ENCODE measurements at places on chromosomes 12 and 14.

- DNase-seq, result no peak
Observed at GRCh38 chr14:104592785-104593184, 11.8 kb downstream of the TMEM179 start.

- DNase-seq, result no peak
Observed at GRCh38 chr14:89881839-89882238, 72.7 kb downstream of the EFCAB11 start.

DNA sequence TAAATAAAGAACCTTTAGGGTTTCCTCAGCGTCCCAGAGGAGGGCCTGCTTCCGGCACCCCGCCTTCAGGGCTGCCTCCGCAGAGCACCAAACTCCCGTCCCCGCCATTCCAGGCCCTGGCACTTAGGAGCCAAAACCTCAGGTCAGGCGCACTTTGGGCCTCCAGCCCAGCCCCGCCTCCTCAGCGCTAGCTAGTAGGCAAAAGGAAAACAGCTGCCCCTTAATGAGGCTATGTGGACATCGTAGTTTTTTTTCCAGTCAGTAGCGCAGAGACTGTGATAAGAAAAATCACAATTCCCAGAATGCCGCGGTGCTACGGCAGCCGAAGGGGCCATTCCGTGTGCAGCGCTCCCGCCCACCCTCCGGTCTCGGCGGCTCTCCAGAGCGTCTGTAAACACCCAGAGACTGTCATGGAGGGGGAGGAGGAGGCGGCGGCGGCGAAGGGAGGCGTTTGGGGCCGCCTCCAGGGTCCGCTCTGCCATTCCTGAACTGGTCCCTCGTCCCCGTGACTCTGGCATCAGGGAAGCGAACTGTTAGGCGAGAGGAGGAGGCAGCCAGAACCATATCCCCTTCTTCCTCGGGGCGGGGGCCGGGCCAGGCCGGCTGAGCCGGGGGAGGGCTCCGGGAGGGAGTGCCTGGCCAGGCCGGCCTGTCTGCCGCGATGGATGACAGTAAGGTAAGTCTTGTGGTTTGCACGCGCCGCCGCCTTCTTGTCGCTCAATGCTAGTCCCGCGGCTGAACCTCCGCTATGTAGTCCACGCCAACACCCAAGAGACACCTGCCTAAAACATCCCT lies at the start of gene CREBL2:
Gene CREBL2 (plus strand): TSS at position 365 of the 795 bp plus-strand sequence. CDS start 297 bp downstream, at position 662.
- peak; percentile 91 for DNase-seq

- no peak for DNase-seq
Observed at GRCh38 chr12:21604245-21605101, at the start of gene GYS2. Gene GYS2 (minus strand): TSS chr12:21604847. CDS start chr12:21604592, 255 bp downstream.

- no peak for DNase-seq
Observed at GRCh38 chr12:124715121-124715990, 147.9 kb upstream of the NCOR2 start.

DNA sequence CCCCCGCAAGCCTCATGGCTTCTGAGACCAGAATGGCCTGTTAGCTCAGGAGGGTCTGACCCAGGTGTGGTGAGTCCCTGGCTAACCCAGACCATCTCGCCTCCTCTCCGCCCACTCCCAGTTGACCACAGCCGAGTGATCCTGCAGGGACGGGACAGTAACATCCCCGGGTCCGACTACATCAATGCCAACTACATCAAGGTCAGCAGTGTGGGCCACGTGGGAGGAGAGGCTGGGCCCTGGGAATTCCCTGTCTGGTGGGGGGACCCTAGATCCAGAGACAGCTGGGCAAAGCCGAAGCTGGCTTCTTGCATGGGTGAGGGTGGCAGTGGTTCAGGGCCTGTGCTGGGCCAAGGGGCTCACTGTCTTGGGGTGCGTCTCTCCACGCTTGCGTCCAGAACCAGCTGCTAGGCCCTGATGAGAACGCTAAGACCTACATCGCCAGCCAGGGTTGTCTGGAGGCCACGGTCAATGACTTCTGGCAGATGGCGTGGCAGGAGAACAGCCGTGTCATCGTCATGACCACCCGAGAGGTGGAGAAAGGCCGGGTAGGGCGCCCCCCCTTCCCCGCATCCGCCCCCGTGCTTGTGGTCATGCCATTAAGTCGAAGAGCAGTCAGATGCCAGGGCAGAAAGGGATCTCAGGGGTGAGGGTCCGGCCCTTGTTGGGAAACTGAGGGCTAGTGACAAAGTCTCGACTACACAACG lies 5.0 kb downstream of the PTPN6 start:
- DNase-seq, result peak; percentile 57

DNA sequence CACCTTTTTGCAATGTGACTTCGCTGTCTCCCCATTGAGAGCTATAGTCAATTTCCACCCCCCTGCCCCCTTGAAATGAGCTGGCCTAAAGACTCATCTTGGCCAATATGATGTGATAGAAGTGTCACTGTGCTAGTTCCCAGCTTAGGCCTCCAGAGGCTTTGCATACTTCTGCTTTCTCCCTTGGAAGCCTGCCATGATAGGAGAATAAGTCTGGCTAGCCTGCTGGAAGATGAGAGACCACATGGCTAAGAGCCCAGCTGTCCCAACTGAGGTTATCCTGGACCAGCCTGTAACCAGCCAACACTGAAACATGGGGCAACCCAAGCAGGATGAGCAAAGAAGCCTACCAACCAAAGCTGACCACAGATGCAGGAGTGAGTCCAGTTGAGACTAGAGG lies 196.9 kb downstream of the GRIN2B start:
- no peak for DNase-seq

DNA sequence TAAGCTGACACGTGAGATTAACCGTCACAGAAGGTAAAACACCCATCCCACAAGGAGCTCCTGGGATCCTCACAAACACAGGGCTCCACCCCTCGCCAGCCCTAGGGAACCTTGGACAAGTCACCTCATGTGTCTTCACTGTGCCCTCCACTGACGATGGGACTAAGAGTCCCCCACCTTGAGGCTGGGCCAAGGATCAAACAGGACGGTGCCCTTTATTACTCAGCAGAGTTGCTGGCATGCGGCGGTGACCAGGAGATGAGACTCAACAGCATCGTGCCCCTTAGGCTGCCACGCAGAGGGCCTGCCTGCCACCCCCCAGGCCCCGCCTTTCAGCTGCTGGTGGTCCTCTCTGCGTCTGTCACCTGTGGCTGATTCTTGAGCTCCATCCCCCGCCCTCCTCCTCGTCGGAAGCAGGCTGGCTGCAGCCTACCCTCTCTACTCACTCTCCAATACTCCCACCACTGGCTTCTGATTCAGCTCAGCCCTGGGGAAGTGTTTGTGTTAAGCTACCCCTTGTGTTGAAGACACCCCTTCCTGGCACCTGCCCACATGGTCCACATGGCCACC lies 105.2 kb downstream of the DICER1 start:
- DNase-seq, result no peak

DNA sequence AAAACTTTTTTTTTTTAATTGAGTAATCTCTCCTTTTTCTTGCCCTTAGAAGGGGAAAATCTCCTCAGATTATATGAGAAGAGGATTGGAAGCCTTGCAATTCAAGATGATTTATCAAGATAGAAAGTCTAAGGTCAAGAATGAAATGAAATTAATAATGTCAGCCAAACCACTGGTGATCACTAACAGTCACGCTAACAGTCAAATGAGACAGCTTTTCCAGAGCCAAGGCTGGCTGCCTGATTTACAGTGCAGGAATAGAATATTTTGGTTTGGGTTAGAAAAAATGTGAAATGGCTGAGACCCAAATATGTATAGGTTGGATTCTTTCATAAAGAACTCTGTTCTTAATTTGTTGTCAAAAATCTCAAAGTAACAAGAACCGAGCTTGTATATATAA lies 204.3 kb downstream of the PPM1H start:
- DNase-seq, result no peak

DNA sequence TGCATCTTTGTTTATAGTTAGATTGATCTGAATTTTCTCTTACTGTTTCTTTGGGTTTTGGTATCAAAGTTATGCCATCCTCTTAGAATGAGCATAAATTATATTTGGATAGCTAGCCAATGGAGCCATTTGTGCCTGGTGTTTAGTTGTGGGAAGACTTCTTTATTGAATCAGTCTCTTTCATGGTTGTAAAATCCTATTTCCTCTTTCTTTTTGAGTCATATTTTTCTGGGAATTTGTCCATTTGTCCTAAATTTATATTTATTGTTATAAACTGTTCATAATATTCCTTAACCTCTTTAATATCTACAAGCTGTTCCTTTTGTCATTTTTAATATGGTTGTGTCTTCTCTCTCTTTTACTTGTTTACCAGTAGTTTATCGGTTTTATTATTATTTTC lies 462.5 kb downstream of the AEBP2 start:
- no peak for DNase-seq

GRCh38 chr14:102095231-102095870 lies 8.5 kb upstream of the HSP90AA1 start:
- peak; percentile 32 for DNase-seq

- no peak for DNase-seq
Observed at GRCh38 chr14:71438684-71439083, 493.5 kb upstream of the RGS6 start.

GRCh38 chr12:115485503-115485902 lies 792.0 kb downstream of the MED13L start:
- no peak for DNase-seq

DNA sequence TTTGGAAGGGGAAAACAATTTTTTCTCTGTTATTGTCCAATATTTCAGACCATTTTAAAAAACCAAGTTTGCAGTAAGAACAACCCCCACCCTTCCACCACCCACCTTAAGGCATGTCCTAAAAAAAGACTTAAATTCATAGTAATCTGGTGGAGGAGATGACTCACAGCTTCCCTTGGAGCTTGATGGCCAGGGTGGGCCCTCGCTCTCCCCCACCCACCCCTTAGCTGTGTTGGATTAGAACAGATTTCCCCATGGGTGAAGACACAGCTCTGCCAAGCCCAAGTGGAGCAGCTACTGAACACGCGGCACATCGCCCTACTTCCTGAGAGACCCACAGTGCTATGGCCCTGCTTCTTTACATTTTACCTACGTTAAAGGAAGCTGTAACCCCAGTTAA lies 140.3 kb downstream of the GCH1 start:
- no peak for DNase-seq

GRCh38 chr12:98909746-98910145 lies 264.7 kb downstream of the APAF1 start:
- no peak for DNase-seq

GRCh38 chr12:91483471-91483985 lies 300.9 kb upstream of the DCN start:
- no peak for DNase-seq

DNA sequence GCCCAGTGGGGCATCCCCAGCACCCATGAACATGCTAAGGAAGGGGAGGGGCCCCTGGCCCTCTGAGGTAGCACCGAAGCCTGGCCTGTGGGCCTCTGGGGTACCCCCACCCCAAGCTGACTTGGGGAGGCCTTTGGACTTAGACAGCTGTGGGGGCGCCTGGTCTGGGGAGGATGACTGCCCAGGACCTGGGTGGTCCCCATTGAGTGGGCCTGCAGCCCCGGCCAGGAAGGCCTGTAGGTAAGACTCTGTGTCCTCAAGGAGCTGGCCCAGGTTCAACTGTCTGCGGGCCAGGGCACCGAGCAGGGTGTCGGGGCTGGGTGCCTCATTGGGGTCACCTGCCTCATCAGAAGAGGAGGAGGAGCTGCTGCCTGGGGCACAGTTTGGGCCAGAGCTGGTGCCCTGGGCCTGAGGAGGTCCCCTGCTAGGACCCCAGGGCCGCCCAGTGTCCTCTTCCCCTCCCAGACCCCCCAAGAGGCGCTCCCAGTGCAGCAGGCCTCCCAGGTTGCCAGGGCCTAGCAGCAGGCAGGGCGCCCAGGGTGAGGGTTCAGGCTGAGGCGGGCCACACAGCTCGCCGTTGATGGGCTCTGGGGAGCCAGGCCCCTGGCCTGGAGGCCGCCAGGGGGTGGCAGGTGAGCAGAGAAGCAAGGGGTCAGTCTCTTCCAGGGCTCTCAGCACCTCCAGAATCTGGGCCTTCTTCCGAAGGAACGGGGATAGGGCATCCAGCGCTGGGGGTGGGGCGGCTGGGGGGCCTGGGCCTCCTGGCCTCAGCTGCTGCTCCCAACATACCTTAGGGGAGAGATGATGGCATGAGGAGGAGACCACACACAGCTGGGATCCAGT lies 31.4 kb downstream of the NCKAP5L start:
- DNase-seq, result no peak

DNA sequence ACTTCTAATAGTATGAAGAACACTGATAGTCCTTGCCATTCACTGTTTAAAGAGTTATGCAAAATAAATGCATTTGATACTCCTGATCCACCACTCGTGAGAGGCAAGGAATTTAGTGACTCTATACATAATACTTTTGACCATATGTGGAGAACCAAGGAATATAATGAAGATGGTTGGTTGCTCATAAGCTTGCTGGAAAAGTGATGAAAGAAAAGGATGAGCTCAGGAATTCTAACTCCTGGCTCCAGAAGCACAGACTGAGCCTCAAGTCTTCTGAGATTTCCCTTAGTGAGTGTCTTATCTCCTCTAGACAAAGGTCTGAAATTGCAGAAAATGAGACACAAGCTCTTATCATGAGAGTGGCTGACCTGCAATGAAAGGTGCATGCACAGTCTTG lies 57.1 kb upstream of the KRAS start:
- no peak for DNase-seq

- DNase-seq, result peak; percentile 34
Observed at GRCh38 chr12:102879144-102879763, 37.8 kb downstream of the PAH start.

GRCh38 chr14:103628221-103628683 lies 759 bp upstream of the KLC1 start:
- DNase-seq, result peak; percentile 53

DNA sequence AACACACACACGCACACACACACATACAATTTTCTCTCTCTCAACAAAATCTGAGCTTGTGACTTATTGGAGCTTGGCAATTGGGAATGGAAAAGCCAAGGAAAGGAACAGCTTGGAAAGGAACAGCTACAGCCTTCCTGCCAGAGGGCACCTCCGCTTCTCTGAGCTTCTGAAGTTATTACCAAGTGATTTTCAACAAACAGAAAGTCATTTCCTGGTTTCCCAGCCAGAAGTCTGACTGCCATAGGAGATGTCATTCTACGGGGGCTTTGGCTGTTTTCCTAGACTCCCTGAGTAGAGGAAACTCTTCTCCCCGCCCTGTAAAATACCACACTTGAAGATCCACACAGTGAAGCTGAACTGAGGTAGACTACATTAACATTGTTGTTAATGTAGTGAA lies 198.3 kb downstream of the CFAP54 start:
- DNase-seq, result no peak

DNA sequence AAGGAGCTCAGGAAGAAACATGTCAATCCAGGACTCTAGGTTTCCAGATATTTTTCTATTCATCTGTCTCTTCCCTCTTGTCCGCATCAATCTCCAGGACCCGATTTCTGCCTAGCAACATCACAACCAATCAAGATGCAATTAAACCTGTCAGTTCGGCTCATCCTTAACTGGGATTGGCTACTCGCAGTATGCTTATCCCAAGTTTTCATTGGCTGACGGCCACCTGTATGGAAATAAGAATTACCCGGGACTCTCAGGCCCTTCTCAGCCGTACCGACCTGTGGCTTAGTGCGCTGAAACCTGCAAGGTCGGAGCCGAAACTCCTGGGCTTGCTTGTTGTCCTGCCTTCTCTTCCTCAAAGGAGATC lies 20.4 kb upstream of the ATP5MC2 start:
- DNase-seq, result peak; percentile 24

GRCh38 chr12:90299121-90299520 lies 590.5 kb upstream of the ATP2B1 start:
- DNase-seq, result no peak

- DNase-seq, result no peak
Observed at GRCh38 chr14:52077256-52077979, 8.6 kb upstream of the NID2 start.

Measured in activated T-cell treated with anti-CD3 and anti-CD28 coated beads, Interleukin-2, amount 50 U/mL, for 48 hours (primary cell).